ENCODE measurements at places on chromosomes 11 and 22. TPM values are rescaled to one million over a fixed set of nuclear protein-coding genes. Genes with fewer than 3 reads are reported as not detected.

DNA sequence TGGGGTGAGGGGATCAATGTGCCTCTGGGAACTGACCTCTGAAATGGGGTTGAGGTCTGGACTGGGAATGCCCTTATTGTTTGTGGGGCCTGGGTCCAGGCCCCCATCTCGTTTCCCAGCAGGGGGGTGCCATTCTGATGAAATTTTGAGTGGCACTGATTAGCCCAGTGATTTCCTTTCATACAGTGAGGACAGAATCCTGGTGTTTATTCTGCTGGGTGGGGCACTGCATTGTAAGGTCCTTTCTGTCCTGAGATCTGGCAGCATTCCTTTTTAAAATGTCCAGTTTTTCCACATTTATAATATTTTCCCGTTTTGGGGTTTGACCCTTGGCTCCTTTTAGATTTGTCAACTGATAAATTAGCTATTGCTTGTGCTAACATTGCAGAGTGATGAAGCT is 27.1 kb downstream of the OR10A6 start:
- no peak overlapping the region for H3K27ac ChIP-seq
- peaks cover 54% of the 10 kb centered on the region for H3K4me1 ChIP-seq
- H3K4me3 ChIP-seq, result peak overlapping the region; percentile 34

GRCh38 chr11:469684-470560 is 19.8 kb downstream of the PTDSS2 start:
- H3K36me3 ChIP-seq, result no peaks in the 10 kb centered on the region
- no peaks in the 10 kb centered on the region for H3K27me3 ChIP-seq
- H3K4me3 ChIP-seq, result peak overlapping the region; percentile 59
- peak overlapping the region; percentile 66 for H3K27ac ChIP-seq
- H3K4me1 ChIP-seq, result peaks cover 5% of the 10 kb centered on the region

- H3K4me3 ChIP-seq, result no peak overlapping the region
- H3K27me3 ChIP-seq, result no peaks in the 10 kb centered on the region
- no peaks in the 10 kb centered on the region for H3K36me3 ChIP-seq
- DNase-seq, result no peak
- H3K27ac ChIP-seq, result no peak overlapping the region
- H3K4me1 ChIP-seq, result no peaks in the 10 kb centered on the region
Observed at GRCh38 chr11:8034604-8035190, 46.3 kb upstream of the TUB start.

The SPECC1L gene
- total RNA-seq, result 34.0 TPM

GRCh38 chr11:66728693-66729385 is at the start of gene SPTBN2:
Gene SPTBN2, minus strand, starts transcription at chr11:66729216. Its CDS starts 7,976 bp downstream, at chr11:66721240.
- peak; percentile 18 for DNase-seq
- no peaks in the 10 kb centered on the region for H3K36me3 ChIP-seq
- no peaks in the 10 kb centered on the region for H3K4me1 ChIP-seq
- no peak within 1 kb of the TSS for H3K27ac ChIP-seq
- peaks cover 77% of the 10 kb centered on the region for H3K27me3 ChIP-seq

- no peaks in the 10 kb centered on the region for H3K4me1 ChIP-seq
- no peak overlapping the region for H3K27ac ChIP-seq
- H3K27me3 ChIP-seq, result no peaks in the 10 kb centered on the region
- peak; percentile 90 for DNase-seq
- 0 out of 2 replicates have a peak overlapping the region, but pooled peaks have one; percentile 36 for H3K4me3 ChIP-seq
Observed at GRCh38 chr11:8033305-8034105, 46.4 kb downstream of the EIF3F start.

The OLFML1 gene
- not detected for total RNA-seq

DNA sequence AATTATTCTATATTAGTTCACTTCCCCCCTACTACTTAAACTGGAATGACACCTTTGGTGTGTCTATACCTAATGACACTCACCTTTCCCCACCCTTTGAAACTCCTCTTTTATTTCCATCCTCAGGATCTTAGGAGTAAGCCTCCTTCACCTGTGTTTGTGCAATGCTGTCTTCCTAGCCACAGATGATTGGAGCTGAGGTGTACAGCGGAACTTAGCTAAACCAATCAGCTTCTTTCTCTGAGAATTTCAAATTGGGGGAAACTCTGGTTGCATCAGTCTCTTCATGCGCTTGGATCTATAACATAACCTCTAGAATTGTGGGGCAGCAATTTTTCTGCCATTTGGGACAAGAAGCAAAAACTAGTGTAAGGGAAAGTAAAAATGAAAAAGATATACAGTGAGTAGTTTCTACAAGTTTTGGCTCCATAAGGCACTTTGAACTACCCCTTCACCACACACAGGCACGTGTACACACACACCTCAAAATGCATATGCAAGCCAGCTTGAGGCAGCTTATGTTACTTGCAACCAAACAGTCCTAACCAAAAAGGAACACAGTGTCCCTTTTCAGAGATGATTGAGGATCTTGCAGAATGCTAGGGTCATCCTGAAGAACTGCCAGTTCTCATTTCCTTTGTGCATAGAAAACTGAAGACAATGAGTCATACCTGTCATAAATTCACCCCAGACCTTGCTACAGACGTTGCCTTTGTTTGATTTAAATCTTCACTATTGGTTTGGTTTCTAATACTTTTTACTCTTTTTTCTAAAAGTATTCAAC is 36.0 kb upstream of the LDLRAD3 start:
- no peak overlapping the region for H3K27ac ChIP-seq
- no peaks in the 10 kb centered on the region for H3K27me3 ChIP-seq
- H3K4me3 ChIP-seq, result no peak overlapping the region
- H3K4me1 ChIP-seq, result no peaks in the 10 kb centered on the region
- no peaks in the 10 kb centered on the region for H3K36me3 ChIP-seq
